ENCODE measurements at places on chromosomes 11 and 22.

DNA sequence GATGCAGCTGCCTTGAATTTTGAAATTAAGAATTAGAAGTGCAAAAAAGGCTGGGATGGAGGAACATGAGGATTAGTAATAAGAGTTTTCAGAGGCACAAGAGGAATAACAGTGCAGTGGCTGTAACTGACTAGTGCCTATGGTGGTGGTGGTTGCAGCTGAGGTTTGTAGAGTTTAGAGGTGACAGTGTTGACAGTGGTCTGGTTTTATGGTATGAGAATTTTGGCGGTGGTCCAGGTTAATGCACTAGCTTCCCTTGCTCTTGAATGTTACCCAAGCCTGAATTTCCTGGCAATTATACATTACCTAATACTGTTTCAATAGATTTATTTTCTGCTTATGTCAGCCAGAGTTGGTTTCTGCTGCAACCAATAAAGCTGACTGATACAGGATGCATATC is 112.8 kb upstream of the C11orf87 start:
- no peak for DNase-seq

- DNase-seq, result no peak
Measured at GRCh38 chr11:12170984-12171383, 60.6 kb downstream of the MICAL2 start.

DNA sequence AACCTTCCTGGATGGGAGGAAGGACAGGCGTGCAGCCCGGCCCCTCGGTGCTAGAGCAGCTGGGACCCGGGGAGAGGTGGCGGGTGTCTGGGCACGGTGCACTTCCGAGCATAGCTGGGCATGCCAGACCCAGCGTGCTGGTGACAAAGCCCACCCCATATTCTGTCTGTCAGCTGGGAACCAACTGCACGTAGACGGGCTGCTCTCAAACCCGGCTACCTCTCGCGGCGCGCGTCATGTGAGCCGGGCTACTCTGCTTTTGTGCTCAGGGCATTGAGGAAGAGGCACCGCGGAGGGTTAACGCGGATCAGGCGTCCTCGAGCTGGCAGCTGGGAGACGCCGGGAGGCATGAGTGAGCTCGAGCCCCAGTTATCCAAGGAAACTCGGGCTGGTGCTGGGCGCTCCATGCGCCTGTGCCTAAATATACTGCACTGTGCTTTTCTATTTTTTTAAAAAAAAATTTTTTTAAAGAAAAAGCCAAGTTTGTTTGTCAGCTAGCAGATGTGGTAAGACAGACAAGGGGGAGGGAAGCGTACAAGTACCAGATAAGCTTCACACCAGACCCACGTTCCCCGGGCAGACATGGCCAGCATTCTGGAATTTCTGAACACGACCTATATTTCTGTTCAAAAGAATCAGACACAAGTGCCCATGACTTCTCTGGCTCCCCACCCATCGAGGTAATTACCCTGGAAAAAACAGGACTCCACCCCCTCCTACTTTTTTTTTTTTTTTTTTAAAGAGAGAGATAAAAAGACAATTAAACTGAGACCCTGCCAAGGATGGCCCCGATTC is 425.6 kb downstream of the SHANK2 start:
- no peak for DNase-seq

DNA sequence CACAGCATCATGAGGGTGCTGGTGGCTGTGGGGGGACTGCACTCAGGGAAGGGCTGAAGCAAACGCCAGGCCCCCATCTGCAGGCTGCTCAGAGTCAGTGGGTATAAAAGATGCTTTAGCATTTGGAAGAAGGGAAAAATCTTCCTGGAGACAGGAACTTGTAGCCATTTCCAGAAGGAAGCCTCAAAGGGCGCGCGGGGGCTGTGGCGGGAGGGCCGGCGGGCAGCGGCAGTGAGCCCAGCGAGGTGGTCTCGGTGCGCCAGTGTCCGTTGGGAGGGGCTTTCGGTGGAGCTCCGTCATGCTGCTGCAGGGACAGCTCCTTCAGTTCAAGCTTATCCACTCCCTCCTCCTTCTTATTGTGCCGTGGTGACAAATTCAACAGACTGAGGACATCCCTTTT is 63.0 kb upstream of the PITPNB start:
- DNase-seq, result no peak

- no peak for DNase-seq
Measured at GRCh38 chr11:117823294-117823945, 1.1 kb downstream of the FXYD2 start.

- no peak for DNase-seq
Measured at GRCh38 chr11:118342503-118343161, at the start of gene CD3D. Gene CD3D, minus strand, starts transcription at chr11:118342705. Its CDS starts 98 bp downstream, at chr11:118342607.

GRCh38 chr11:68501813-68502212 is 41.3 kb downstream of the PPP6R3 start:
- no peak for DNase-seq

- DNase-seq, result peak; percentile 27
Measured at GRCh38 chr11:43567396-43567975, 113.1 kb upstream of the HSD17B12 start.

GRCh38 chr22:48896766-48897644 is 930.7 kb downstream of the BRD1 start:
- no peak for DNase-seq

- DNase-seq, result peak; percentile 6
Measured at GRCh38 chr11:4134806-4135205, 40.2 kb downstream of the RRM1 start.

DNA sequence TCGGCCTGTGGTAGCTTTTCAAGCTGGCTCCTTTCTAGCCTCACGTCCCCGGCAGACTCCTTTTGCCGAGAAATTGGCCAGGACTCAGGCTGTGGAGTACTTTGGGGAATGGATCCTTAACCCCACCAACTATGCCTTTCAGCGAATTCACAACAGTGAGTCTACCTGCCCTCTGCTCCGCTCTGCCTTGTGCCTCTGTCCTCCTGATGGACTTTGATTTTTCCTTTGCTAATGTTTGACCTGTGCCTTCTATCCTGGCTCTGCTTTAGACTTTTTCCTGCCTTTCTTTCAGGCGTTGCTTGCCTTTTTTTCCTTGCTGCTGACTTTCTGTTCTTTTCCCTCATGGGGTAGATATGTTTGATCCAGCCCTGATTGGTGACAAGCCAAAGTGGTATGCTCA is 12.5 kb downstream of the MADD start:
- no peak for DNase-seq
